Hepatic stellate cell (primary cell): ENCODE measurements at places on chromosomes 6 and 20.
A peak's percentile ranks its signal among the peaks of the same experiment; 100 is the strongest.

DNA sequence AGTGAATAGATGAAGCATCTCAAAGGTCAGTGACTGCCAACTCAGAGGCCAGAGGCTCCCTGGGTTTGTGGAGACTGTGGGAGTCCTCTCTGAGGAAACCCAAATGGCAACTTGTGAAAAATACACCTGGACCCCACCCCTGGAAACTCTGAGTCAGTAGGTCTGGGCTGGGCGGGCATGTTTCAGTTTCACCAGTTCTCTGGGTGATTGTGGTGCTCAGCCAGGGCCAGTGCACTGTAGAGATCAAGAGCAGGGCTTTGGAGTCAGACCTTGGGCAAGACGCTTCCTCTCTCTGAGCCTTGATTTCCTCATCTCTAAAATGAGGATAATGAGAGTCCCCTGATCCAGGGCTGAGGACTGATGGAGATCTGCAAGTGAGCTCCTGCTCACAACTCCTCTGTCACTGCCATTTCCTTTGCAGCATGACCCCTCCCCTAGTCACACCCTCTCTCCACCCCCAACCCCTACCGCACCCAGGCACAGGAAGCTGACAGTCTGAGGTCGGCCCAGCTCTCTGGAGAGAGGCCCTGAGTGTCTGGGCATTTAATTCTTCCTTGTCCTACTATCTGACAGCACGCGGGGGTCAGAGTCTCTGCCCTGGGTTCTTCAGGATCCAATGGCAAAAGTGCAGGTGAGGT is 5.1 kb downstream of the DEF6 start:
- peak; percentile 52 for DNase-seq

GRCh38 chr6:168949981-168950857 is 303.4 kb downstream of the THBS2 start:
- no peak for DNase-seq

DNA sequence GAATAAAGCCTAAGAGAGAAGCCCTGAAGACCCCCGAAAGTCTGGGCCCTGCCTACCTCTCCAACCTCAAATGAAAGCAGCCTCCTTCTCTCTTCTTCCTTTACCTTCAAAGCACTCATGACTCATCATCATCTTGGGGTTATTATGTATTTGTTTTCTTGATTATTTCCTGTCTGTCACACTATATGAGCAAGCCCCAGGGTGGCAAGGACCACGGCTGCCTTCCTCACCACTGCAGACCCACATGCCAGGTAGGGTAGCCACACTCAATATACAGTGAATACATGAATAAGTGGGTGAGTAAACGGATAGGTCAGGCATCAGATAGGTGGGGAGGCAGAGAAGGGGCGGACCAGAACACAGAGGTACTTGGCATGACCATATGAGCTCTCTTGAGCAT is 8.8 kb downstream of the WFDC3 start:
- DNase-seq = no peak

DNA sequence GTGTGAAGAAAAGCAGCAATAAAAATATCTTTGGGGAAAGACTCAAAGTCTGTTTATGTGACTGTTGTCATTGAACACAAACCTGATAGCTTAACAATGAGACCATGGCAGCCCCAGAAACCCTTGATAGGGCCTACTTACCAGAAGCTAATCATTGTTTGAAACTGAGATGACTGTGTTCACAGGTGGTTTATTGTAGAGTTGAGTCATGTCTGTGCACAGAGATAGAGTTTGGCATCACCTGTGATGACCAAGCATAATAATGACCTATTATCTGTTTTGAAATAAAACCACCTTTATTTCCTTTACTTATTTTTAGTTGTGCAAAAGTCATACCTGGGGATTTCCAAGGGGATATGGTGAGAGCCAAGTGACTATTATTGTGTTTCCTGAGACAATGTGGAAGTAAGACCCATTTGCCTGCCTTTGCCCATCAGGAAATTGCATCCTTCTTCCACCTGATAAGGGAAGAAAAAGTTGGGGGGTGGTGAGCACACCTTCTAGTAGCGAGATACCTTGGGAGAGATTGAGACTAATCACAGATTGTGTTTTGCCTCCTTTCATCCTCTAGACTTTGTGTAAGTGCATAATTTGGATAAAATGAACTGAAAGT is 456.9 kb upstream of the JAG1 start:
- DNase-seq = no peak

DNA sequence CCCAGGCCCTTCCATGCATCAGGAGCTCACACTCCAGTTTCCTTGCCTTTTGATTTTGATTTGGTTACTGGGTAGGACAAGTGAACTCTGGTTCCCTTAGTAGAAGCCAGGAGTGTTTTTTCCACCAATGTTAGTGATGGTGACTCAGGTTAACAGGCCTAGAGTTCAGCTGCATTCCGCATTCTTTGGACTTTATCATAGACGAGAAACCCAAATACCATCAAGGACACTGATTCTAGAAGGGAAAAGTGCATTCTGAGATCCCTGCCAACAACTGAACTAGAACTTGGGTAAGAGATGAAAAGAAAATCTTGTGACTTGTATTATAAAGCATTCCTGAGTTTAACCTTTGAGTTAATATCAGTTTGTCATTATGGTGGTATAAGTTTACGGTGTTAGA is 8.9 kb downstream of the GSS start:
- no peak for DNase-seq

DNA sequence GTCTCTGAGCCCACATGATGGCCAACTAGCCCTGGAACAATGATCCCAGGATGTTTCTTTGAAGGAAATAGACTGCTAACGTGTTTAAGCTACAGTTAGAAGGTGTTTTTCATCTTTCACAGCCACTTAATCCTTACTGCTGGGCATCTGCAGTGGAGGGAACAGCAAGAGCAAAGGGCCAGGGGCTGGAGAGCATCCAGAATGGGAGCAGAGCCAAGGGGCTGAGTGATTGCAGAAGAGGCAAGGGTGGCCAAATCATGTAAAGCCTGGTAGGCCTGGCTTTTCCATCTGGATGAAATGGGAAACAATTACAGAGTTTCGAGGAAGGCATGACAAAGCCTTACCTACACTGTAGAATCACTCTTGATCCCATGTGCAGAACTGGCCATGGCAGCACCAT is 18.7 kb upstream of the LAMP5 start:
- DNase-seq = no peak

GRCh38 chr20:17706632-17707031 is 6.9 kb downstream of the BANF2 start:
- no peak for DNase-seq

GRCh38 chr20:6685626-6686025 is 81.9 kb upstream of the BMP2 start:
- DNase-seq = no peak

DNA sequence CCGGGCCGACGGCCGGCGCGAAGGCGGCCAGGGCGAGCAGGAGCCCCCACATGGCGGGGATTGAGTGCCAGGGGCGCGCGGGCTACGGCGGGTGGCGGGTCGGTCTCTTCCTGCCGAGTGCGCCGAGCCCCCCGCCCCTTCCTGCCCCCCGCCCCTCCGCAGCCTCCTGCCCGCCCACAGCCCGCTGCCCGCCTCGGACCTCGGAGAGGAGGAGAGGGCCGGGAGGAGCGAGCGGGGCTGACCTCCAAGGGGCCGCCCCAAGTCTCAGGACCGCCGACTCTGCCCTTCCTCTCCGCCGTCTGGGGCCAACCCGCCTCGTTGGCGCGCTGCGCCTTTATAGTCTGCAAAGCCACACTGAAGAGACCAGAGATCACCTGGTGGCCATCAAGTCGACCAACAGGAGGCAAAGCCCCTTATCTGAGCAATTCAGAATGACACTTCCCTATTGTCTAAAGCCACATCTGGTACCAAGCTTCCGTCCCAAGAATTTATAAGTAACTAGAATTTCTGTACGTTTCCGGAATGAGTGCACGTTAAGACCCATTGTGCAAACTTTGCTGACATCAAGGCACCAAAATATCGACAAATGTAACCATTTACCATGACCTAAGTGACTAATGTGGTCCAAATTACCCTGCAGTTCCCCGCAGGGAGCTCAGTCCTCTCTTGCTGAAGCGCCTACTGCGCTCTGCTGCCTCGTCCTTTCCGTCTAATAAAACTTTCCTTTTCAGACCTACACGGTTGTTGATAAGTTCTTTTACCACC is at the start of gene CPXM1:
TSS of gene CPXM1 (minus strand) at position 107 of the 765 bp plus-strand sequence. CDS start at position 52, 55 bp downstream.
- DNase-seq = no peak
